Stimulated activated CD4-positive, alpha-beta T cell treated with anti-CD3 and anti-CD28 coated beads, Interleukin-1b, Interleukin-23, amount 100 ng/mL, for 1 hour (primary cell): ENCODE measurements at places on chromosomes 2 and 18.
A peak's percentile ranks its signal among the peaks of the same experiment; 100 is the strongest.

DNA sequence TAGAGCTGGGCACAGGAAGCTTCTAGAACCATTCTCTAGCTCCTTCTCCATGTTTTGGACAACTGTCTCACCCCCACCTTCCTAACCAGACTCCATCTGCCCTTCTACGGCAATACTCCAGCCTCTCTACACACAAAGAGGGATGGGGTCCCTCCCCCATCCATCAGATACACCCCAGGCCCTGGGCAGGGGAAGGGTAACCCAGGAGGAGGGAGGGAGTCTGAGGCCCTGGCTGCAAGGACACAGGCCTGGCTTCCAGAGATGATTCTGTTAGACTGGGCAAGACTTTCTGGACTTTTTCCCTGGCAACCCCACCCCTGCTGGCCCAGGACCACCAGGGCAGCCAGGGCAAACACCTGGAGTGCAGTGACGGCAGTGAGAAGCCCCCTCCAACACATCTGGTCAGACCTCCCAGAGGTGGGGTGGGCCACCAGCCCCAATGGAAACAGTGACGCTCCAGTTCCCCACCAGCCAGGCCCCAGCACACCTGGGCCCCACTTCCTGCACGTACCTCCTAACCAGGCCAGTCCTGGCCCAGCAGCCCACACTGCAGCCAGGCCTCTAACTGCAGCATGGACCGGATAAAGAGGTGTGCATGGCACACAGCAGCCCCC, 6.5 kb downstream of the CYP26B1 start:
- no peak for DNase-seq

DNA sequence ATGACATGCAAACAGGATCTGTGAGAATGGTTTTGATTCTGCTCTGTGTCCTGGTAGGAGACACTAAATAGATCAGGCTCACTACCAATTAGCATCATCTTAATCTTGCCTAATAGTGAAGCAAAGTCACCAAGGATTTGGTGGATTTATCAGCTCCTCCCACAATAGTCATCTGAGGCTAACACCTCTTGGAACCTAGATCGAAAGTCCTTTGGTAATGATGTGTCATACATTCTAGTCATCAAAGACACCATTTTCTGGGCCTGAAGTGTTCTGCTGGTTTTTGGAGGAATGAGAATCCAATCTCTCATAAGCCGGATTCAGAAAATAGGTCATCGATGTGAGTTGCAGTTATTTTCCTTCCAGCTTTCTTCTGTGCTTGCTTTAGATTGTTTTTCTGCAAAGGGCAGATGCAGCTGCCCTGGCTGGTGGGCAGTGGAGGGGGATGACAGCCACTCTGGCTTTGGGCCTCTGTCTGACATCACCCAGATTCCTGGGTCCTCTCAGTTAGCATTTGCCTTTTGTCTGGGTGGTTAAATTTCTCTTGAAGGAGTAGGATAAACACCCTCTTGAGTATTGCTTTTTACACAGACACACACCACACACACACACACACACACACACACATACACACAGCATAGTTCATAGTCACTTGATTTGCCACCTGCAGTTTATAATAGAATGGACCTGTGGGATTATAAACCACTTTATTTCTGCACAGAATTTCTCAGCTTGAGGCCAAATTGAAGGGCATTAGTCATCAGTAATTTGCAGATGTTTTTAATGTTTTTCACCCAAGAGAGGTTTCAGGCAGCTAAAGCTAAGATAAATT, at the start of gene MYO3B:
TSS of gene MYO3B (plus strand) at position 198 of the 832 bp plus-strand sequence. CDS start at position 339, 141 bp downstream.
- DNase-seq, result no peak

- no peak for DNase-seq
Measured at GRCh38 chr2:53452957-53453748, 314.5 kb upstream of the CHAC2 start.

DNA sequence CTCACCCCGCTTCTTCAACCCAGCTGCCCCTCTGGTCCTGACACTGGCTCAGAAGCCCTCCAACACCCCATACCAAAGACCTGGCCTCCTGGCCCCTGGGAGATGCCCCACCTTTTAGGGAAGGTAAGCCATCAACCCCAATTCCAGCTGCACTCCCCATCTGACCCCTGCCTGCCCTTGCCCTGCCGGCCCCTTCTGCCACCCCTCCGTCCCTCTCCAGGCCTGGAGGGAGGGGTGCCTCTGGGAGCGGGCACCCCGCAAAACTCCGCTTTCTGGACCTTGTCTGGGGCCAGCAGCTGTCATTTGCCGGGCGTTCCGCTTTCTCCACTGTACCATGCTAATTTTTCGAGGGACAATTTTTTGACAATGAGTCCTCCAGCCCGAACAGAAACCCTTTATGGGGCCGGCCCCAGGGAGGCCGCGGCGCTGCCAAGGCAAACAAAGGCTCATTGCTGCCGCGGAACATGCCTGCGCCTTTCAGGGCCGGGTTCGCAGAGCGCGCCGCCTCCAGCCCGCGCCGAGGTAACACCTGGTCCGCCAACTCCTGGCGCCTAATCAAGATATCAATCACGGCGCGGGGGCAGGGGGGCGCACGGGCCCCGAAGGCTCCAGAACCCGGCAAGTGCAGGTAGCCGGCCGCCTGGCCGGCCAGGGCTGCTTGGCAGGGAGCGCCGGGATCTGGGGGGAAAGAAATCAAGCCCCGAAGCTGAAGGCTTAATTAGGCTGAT, 96.0 kb downstream of the INHBB start:
- no peak for DNase-seq

DNA sequence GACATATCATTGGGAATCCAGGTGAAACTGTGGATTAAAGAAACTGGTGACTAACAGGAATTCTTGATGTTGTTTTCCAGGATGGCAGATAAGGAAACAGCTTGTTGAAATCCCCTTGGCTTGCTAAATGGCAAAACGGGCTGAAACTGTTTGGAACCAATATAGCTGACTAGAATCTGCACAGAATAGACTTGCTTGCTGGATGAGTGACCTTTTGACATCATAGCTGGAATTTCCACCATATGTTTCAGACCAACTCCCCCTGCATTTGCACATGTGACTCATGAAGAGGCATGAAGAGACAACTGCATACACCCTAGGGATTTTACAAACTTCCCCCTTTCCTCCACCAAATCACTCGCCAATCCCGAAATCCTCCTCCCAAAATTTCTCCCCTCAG, 87.7 kb upstream of the LYPD1 start:
- DNase-seq, result no peak

- no peak for DNase-seq
Measured at GRCh38 chr18:8706791-8707555, 1.6 kb downstream of the MTCL1 start.

DNA sequence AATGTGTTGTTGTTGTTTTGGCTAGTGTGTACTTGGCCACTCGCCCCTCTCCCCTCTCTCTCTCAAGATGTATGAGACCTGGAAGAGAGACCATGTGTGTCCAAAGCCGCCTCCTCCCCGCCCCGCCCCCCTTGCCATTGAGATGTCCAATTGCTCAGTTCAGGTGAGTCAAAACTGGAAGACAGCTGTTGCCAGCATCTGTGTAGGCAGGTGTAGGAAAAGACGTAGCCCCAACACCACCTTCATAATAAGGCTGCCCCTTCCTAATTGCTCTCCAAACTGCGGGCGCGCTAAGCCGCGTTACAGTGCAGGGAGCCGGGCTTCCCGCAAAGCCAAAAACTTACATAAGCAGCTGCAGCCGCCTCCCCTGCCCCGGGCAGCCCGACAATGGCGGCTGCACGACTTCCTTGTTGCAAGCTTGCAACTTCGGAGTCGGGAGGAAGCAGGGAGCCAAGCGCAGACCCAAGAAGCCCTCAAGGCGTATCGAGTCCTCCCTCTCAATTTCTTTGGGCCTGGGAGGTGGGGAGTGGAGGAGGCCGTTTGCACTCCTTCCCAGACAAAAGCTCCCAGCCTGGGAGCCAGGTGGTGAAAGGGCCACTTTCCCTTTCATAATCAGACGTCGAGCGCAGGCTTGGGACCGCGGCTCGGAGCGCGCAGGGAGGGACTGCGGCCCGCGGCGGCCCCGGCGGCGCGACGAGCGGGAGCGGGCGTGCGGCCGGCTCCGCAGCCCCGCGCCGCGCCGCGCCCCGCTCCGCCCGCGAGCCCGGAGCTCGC, 882 bp downstream of the ZBTB14 start:
- peak; percentile 22 for DNase-seq

- DNase-seq, result no peak
Measured at GRCh38 chr18:63311118-63312018, 8.2 kb downstream of the BCL2 start.

GRCh38 chr2:237205561-237205971, 119.9 kb downstream of the COPS8 start:
- no peak for DNase-seq

- no peak for DNase-seq
Measured at GRCh38 chr2:186348200-186348599, 137.9 kb upstream of the ZC3H15 start.

GRCh38 chr2:226559536-226559935, 240.1 kb downstream of the IRS1 start:
- no peak for DNase-seq

DNA sequence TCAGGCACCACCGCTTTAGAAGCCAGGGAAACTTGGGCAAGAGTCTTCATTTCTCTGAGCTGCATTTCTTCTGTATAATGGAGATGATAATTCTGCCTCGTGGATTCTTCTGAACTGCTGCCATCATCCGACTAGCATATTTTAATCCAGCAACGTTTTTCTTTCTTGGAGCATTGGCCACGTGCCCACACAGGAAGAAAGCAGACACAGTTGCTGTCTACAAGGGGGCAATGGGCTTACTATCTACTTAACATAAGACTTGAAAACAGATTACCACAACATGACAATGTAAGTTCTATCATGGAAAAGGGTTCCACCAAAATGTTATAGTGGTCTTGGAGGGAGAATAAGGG, 176.5 kb downstream of the FAM210A start:
- DNase-seq, result no peak

- DNase-seq, result no peak
Measured at GRCh38 chr2:233428008-233428407, 73.7 kb downstream of the DGKD start.

DNA sequence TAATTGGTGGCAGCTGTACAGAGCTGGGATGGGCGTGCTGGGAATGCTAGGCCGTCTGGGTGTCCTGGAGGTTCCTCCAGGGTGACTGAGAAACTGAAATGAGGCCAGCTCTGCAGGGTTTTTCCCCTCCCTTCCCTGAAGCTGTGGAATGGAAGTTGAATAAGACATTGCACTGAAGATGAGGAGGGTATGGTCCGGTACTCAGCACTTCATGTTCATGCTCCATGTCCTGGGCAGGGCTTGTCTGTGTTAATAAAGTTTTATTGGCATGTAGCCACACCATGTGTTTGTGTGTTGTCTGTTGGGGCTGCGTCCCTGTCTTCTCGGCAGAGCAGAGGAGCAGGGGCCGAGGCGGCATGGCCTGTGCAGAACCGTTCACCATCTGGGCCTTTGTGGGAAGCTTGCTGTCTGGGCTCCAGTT, 154.0 kb downstream of the LDLRAD4 start:
- DNase-seq, result no peak

GRCh38 chr2:239727776-239728600, 297.2 kb downstream of the NDUFA10 start:
- DNase-seq, result no peak

- no peak for DNase-seq
Measured at GRCh38 chr2:11540996-11541692, 7.3 kb downstream of the GREB1 start.

DNA sequence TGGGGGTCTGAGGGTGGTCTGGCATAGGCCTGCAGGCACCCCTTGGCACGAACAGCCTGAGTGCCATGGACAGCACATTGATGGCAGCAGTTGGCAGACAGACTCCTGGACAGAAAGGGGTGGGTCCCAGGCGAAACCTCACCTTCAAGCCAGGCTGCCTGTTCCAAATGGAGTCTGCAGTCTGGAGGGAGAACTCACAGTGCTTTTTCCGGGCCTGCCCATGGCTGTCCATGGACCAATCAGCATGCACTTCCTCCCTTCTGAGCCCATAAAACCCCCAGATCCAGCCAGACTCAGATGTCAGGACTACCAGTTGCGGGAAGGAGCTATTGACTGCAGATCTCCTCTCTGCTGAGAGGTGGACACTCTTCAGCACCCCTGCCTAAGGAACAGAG, 694.6 kb upstream of the ACVR2A start:
- DNase-seq, result no peak

DNA sequence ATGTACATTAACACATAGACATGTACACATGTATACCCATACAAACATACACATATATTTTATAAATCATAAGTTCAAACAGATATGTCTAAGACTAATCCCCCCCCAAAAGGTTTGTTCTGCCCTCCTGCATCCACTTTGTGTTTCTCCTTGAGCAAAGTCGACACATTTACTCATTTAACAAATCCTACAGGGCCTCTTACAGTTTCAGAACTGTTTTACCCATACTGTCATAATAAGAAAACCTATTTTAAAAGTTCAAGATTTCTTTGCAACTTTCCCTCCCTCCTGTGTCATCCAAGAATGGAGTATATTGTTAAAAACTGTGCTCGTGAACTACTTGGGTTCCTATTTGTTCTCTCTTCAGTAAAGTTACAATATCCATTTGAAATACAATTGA, 166.7 kb downstream of the L3MBTL4 start:
- no peak for DNase-seq

DNA sequence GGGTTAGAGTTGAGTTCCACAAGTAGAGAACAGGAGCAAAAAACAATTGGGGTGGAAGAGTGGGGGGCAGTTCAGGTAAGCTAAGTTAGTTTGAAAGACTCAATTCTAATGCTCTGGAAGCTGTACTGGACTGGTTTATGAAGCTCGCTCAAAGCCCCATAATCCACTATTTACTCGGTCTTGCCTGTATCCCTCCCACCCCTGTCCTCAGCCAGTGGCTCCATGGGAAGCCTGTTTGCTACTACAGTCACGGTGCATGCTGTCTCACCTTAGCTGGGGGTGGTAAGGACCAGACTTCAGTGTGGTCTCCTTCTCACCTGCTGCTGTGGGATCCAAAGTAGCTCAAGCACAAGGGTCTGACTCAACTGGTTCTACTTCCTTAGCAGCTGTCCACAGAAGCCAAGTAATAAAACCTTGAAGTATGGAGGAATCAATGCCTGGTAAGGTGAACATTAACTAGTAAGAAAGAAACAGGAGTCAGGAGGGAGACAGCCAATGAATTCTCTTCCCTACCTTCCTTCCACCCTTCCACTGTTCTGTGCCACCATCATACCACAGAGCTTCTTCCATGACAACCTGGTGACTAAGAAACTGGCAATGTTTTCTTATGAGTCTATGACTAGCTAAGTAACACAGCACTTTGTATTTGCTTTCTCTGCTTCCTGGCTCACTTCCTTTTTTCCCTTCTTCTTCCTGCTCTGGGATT, 230.8 kb downstream of the SRBD1 start:
- no peak for DNase-seq

GRCh38 chr2:68366083-68366560, 1.0 kb downstream of the PLEK start:
- DNase-seq, result no peak

GRCh38 chr18:35661483-35662146, 80.1 kb downstream of the GALNT1 start:
- DNase-seq, result no peak

- DNase-seq, result no peak
Measured at GRCh38 chr2:204977914-204978313, 432.6 kb downstream of the PARD3B start.

GRCh38 chr2:2057125-2057721, 273.9 kb downstream of the MYT1L start:
- no peak for DNase-seq
